ENCODE measurements at places on chromosomes 11 and 22.

DNA sequence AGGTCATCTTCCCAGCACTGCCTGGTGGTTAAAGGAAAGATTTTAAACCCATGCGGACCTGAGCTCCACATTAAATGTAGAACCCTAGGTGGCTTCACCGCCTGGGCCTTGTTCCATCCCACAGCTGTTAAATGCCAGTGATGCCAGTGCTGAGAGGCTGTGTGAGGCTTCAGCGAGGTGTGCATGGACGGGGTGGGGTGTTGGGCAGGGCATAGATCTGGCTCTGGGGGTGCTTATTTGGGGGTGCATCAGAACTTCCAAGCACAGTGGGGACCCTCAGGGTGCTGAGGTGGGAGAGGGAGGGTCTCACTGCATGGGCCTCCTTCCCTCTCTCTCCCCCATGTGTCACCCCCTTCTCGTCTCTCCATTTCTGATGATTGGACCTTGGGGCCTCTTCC, 90.1 kb upstream of the B3GAT1 start:
- DNase-seq, result no peak

- DNase-seq, result no peak
Measured at GRCh38 chr11:3148990-3149851, 15.9 kb downstream of the OSBPL5 start.

DNA sequence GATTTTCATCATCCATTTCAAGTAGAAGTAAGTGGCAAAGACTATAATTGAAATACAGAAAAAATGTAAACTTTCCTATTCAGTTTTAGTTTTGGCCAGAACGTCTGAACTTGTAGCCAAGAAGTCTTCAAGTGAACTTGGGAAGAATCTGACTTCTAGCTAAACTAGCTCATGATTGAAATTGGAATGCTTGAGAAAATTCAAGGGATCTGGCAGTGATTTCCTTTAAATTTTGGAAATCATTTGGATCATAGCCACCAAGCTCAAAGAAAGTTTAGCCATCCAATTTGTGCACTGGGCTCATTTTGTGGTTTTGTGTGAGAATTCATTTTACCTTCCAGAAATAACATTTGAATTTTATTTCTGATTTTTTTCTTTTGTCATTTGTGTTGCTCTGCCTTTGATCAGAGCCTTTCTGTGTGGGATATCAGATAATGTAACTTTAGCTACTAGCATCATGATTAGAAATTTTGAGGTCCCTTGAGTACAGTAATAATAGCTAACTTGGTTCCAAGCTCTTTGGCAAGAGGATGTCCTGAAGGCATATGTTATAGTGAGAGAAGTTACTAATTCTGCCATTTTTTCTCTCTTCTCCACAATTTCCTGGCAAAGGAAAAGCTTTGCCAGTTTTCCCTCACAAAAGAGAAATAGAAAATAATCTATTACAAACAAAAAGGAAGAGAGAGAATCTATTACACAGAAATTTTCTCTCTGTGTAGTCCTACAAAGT, 2123.7 kb upstream of the RAG2 start:
- no peak for DNase-seq

DNA sequence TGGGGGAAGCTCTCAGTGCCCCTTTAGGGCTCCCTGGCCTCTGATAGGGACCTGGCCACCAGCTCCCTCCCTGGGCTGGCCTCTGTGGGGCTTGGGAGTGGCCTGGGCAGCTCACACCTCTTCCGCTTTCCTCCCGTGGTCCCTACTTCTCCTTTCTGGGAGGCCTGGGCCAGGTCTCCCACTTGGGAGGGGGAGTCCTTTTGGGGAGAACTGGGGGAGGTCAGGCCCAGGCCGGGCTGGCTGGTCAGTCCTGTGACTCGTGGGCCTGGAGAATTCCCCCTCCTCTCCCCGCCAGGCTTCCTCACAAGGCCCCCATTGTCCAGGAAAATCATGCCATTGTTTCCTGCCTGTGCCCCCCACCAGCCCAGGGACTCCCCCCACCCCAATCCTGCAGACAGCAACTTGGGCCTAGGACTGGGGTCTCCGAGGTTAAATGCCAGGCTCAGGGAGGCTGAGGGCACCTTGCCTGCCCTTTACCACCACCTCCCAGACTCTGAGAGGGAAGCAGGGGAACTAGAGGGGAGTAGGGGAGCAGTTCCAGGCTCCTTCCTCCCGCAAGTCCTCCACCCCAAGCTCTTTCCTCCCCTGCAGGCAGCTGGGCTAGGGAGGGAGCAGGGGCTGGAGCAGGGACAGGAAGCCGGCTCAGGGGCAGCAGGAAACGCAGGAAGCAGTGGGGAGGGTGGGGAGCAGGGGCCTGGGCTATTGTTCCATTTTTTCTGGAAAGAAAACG, 2.8 kb downstream of the MAP3K11 start:
- DNase-seq, result peak; percentile 78

DNA sequence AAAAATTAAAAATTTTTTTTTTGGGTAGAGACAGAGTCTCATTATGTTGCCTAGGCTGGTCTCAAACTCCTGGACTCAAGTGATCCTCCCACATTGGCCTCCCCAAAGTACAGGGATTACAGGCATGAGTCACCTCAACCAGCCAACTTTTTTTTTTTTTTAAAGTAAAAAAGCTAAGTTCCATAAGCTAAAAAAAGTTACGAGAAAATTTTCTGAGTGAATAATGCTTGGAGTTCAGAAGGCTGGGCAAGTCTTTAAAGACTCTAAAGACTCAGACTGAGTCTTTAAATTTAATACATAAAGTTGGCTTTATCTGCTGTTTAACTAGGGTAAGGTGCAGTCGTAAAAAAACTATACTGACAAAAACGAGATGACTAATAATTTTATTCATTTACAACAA, 5.6 kb downstream of the DDX6 start:
- DNase-seq, result no peak

DNA sequence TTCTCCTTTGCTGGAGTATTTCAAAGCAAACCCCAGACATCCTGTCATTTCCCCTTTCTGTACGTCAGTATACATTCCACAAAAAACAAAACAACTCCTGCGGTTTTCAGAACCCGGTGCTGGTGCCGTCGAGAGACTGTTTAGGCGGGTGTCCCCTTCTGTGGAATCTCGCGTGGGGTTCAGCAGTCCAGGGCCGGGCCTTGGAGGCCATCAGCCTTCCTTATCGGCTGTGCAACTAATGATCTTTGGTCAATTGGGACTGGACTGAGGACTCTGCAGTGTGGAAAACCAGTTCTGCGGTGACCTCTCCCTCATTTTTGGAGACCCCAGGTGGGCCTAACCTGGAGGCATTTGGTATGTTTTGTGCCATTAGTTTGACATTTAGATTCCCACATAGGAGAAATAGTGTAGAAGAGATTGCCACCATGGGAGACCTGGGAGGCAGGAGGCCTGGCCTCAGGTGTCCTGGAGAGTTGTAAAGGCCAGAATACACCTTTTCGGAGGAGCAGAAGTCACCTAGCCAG, 84.4 kb downstream of the TBC1D22A start:
- no peak for DNase-seq

GRCh38 chr11:46599340-46600193, 5.7 kb upstream of the AMBRA1 start:
- DNase-seq, result no peak

Measured in head of caudate nucleus (tissue), 42 donors.